ENCODE measurements at places on chromosomes 2 and 18.
A peak's percentile ranks its signal among the peaks of the same experiment; 100 is the strongest.

DNA sequence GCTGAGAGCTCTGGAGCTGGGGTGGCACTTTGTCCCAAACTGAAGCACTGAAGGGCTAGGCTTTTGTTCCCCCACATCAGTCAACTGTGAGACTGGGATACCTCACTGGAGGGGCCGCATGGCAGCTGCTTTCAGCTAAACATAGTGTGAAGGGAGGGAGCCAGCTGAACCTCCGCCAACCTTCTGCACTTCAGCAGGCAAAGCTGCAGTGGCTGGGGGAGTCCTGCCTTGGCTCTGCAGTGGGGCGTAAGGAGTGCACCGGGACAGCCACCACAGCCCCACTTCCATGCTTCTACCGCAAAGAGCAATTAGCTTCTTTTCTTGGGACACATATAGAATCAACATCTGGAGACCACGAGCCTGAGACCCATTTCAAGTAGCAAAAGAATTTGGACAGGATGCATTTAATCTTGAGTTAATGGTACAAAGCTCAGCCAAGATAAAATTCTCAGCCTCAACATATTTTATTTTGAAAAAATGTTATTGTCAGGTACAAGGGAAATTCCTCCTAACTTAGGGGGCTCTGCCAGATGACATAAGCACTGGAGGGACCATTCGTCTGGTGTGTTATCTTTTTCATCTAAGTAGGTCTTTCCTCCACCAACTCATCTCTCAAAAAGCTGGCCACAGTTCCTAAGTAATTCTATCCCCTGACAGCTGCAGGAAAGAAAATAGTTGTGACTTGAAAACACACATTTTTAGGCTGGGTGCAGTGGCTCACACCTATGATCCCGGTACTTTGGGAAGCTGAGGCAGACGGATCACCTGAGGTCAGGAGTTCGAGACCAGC is 25.6 kb upstream of the MYCN start:
- no peak for DNase-seq

DNA sequence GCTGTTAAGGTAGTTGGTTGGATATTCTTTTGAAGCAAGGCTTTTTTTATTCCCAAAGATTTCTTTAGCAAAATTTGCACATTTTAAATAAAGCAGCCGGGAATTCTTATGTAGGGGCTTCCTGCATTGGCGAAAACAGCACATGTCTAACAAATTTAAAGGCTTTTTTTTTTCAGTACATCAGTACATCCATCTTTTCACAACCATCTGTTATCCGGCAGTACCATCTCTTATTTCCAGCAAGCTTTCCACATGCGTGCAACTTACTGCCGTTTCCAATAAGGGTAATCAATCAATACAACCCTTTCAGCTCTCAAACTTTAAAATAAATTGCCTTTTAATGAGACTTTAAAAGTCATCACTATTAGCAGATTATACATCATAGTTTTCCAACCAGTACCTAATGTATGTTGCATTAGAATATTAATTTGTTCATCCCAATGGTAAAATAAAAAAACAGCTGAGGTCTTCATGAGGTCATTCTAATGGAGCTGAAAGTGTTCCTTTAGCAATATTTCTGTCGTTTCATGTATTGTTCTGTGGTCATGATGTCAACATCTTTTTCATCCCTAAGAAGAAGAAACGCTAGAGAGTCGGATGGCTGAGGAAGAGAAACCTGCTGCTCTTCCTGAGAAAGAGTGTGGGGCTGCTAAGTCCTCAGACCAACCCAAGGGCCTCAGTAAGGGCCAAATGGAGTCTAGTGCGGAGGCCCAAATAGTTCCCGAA is 81.4 kb upstream of the UNC80 start:
- DNase-seq, result no peak

- peak; percentile 76 for DNase-seq
Measured at GRCh38 chr2:240149943-240150784, 9.7 kb upstream of the OTOS start.

GRCh38 chr2:239152239-239152915 is 248.4 kb downstream of the HDAC4 start:
- no peak for DNase-seq

GRCh38 chr2:70768590-70769085 is 638 bp upstream of the ADD2 start:
- DNase-seq, result no peak

GRCh38 chr18:72922895-72923294 is 55.1 kb upstream of the NETO1 start:
- DNase-seq, result no peak
